ENCODE measurements at places on chromosomes 4 and X.

- DNase-seq: no peak
Measured at GRCh38 chr4:83599183-83599582, 63.3 kb downstream of the GPAT3 start.

- DNase-seq: no peak
Measured at GRCh38 chrX:155417769-155418168, 35.9 kb downstream of the F8A2 start.

DNA sequence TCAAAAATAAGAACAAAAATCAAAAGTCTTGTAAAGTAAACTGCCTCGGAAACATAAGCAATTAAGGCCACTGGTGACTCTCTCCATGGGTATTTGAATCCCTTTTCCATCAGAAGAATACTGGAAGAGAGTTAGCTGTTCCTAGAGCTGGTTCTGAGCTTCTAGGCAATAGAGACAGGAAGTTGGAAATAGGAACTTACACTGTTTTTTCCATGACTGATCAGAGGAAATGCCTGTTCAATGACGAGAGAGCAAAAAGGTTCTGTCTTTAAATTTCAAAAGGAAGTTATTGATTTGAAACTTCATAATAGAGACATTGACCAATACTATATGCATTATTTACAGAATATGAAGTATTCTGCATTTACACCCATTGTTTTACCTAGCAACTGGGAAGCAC, 503.5 kb upstream of the ARX start:
- DNase-seq: no peak

DNA sequence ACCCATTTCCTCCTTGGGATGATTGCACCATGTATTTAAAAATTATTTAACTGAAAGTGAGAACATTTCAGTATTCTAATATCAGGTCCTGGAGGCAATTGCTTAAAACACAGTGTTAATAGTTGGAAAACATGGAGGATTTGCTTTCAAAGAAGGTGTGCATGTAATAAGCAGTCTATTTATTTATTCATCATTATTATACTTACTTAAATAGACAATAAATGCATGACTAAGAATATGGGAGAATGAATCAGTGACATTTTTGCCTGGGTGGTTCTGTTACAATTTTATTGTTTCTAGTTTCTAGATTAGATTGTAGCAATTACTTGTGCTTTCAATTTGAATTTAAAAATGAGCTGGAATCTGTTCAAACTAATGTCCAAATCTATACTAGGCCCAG, 145.5 kb downstream of the AREG start:
- no peak for DNase-seq

DNA sequence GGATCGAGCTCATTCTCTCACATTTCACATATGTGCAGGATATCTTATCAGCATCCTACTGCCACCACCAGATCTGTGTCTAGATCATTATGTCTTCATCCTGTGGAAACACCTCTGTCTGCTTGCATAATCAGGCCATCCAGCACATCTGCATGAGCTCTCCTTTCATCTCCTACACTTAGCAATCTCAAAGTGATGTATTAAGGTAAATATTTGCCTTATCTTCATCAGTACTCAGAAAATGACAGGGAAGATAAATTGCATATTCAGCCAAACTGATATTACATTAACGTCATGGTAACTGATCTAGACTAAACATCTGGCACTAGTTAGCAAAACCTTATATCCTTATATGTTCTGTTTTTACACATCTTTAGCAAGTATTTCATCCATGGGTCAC, 207.3 kb upstream of the PABPC4L start:
- no peak for DNase-seq

DNA sequence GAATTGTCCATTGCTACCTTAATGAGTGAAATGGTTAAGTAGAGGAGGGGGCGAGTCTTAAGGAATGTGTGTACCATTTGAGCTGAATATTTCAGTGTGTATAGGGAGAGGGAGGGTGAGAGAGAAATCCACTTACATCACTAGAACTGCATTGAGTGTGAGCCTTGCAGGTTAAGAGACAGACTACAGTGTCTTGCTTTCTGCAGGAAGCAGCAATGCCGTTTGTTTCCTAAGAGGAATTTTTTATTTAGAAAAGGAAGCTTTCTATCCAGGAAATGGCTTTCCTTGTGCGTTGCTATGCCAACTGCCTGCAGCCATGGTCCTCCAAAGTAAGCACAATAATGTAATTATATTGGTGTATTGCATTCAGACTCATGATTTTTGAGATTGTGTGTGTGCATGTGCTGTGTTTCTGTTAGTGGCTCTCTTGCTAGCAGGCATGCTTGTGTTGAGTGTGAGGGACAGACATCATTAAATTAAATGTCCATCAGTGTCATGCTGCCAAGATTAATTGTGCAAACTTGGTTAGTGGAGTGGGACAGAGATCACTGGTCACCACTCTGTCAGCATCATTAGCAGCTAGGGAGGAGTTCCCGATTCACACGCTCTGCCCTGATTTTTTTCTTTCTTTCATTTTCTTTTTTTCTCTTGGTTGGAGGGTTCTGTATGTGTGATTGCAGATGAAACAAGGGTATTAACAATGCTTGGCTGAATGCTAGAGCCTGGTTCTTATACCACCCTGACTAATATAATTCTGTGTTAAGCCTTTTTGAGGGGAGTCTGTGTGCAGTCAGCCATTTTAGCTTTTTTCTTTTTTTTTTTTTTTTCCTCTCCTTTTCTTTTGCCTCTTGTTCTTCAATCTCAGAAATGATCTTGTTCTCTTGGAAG, 164.3 kb downstream of the RAPGEF2 start:
- no peak for DNase-seq

GRCh38 chrX:69362856-69363255, 141.3 kb upstream of the NALF2 start:
- no peak for DNase-seq

- DNase-seq: no peak
Measured at GRCh38 chr4:8867624-8868320, 3.9 kb downstream of the HMX1 start.

GRCh38 chr4:2437475-2438215, 18.9 kb downstream of the CFAP99 start:
- DNase-seq: no peak

DNA sequence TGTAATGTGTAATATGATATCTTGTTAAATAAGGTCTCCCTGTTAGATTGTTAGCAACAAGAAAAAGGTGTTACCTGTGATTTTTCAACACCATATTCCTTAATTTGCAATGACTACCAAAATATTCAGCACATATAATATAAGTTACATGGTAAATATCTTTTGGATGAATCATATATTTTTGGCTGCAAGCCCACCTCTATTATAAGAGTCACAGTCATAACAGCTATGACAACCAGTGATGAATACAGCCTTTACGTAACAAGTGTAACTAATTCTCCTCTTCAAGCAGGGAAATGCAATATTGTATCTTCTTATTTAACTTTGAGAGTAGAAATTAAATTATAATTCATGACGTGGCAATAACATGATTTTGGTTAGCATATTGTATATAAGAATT, 187.0 kb downstream of the NLGN4X start:
- no peak for DNase-seq

Measured in activated naive CD4-positive, alpha-beta T cell treated with anti-CD3 and anti-CD28 coated beads, Interleukin-2, amount 50 U/mL, for 16 hours (primary cell).